ENCODE measurements at places on chromosomes 7 and 10.

DNA sequence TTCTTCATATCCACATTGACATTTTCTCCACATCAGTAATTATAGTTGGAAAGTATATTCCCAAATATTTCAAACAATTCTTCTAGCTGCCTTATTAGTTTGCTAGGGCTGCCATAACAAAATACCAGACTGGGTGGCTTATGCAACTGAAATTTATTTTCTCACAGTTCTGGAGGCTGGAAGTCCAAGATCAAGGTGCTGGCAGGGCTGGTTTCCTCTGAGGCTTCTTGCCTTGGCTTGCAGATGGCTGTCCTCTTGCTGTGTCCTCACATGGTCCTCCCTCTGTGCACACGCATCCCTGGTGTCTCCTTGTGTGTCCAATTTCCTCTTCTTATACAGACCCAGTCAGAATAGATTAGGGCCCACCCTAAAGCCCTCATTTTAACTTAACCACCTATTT is 34.5 kb downstream of the DOCK4 start:
- DNase-seq, result no peak

GRCh38 chr7:92798517-92799249 is 37.7 kb downstream of the CDK6 start:
- no peak for DNase-seq

DNA sequence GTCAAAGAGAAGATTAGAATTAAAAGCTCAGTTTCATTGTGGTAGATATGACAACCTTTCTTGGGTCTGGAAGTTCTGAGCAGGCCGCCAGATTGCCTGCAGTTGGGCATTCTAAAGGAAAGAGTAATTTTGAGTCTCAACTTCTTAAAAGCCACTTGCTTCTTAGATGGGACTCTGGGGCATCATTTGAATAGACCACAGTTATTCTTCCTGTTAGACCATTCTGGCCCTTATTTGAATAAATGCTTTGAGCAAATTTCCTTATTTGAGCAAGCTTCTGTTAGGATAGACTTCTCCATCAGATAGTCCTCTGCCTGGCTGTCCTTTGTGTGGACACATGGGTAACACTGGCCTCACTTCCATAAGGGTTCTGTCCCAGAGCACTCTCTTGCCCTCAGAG is 40.2 kb downstream of the SND1 start:
- DNase-seq, result no peak

DNA sequence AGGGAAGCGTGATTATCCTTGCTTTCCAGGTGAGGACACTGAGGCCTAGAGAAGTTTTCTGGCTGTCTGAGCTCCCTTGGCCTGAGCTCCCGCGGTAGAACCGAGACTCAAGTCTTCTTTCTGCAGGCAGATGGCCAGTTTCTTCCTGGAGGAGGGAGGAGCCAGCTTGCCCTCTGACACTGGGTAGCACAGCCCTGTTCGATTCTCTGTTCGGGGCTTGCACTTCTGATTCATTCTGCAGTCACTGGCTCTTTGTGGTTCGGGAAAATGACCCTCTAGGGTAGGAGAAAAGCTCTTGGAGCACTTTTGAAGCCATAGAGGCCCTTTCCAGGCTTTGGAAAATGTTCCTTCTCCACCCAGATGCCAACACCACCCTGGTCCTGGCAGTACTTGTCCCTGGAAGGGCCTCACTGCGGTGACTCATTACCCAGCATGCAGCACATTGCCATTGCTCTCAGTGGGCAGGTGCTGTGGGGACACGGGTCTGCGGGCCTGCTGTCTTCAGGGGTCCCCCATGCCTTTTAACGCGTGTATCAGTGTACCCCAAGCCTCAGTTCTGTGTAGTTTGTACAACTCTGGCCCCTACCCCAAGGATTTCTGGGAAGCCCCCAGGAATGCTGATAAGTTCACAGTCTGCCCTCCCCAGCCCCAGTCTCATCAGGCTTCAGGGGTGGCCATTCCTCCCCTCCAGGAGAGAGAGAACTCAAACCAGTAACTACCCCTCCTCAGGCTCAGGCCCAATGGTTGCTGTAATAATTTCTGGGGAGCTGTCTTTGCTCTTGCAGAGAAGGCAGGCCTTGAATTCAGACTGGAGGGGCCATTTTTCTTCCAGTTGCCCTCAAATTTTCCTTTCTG is 11.9 kb downstream of the CHST3 start:
- no peak for DNase-seq

DNA sequence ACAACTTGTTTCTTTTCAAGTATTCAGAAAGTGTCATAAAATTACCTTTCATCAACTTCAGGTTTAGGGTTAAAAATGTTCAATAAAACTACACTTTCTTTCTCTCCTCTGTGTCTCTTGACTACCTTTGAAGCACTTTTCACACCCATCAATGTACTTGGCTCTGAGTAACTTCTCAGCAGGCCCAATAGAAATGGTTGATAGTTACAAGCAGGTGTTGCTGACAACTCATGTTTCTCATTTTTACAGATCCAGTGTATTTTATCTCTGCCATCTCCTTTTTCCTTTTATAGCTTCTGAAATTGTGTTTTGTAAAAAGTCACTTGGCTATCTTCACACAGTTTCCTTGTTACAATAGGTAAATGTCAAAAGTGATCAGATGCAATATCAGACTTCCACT is 348.0 kb downstream of the PHTF2 start:
- no peak for DNase-seq

DNA sequence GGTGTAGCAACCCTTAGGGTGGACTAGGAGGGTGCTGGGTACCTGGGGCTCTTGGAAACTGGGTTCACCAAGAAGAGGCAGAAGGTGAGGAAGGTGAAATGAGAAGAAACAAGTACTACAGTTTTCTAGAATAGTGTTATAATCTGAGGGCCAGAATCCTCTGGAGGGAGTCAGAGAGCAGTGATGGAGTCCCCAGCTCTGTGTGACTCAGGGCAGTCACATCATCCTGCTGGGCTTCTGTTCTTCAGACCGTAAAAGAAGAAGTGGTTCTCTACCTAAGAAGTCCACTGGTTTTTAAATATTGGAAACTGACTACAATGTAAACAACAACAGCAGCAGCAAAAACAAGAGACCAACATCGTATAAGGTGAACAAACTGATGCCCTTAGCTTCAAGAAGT is 197.3 kb downstream of the PRPF18 start:
- DNase-seq, result no peak

DNA sequence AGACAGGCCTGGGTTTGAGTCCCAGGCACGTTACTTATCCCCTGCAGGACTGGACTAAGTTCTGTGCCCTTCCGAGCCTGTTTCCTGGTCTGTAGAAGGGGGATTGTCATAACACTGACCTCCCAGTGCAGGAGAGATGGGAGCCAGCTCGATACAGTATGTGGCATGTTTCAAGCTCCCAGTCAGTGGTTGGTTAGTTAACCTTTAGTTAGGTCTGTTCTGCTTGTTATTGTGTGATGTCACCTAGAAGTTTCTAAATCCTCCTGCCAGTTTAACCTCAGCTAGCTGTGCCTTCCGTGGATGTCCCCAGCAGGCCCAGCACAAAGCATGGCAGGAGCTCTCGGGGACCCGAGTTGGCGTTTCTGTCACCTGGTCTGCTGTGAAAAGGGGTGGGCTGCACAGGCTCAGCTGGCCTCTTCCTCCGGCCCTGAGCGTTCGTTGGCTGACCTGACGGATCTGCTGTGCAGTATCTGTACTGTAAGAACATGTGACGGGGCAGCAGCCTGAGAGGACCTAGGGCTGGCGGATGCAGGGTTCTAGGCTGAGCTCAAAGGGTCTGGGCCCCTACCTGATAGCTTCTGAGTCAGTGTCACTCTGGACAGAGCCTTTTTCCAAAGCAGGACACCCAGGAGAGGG is 53.0 kb downstream of the SPOCK2 start:
- no peak for DNase-seq

DNA sequence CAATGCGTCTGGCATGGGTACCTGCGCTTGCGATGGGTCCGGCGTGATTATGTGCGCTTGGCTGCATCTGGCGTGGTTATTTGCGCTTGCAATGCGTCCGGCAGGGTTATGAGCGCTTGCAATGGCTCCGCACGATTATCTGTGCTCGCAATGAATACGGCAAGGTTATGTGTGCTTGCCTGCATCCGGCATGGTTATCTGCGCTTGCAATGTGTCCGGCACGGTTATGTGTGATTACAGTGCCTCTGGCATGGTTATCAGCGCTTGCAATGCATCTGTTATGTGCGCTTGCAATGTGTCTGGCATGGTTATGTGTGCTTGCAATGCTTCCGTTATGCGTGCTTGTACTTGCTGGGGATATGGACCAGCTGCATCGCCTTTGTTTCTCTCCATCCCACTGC is 37.7 kb downstream of the RBAK start:
- DNase-seq, result no peak

DNA sequence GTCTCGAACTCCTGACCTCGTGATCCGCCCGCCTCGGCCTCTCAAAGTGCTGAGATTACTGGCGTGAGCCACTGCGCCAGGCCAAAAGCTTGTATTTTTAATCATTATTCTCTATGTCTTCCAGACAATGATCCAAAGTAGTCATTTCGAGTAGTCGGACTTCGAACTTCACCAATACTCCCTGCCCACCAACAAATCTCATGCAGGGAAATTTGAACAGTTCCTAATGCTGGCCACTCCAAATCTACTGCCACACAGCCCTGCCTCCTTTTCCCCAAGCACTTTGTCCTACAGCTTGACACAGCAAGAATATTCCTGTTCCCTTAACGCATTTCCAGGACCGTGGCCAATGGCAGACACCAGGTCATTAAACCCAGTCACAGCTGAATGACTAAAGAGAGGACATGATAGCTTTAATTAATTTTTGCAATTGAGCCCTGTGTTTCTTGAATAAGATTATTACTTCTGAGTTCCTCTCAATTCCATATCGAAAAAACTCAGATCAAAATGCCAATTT is 142.3 kb upstream of the NRP1 start:
- DNase-seq, result no peak
